ENCODE measurements at places on chromosomes 5 and 9.

GRCh38 chr9:68669218-68669617 is 35.8 kb upstream of the PIP5K1B start:
- no peak for DNase-seq

DNA sequence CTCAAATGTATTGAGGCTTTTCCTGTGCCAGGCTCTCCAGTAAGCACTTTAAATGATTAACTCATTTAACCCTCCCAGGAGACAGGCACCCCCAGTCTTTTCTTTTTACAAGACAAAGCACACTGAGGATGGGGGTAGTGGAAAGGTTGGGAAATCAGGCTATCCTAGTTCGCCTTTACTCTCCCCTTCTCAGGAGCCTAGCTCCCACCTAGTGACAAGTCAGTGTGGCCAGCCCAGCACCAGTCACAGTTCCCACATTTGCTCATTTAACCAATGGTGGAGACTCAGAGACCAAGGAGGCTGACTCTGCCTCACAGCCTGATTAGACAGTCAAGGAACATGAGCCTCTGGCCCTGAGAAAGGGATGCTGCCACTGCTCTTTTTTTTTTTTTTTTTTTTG is 3.5 kb downstream of the ALDH7A1 start:
- DNase-seq: no peak

GRCh38 chr5:100676817-100677631 is 141.8 kb downstream of the FAM174A start:
- no peak for DNase-seq

DNA sequence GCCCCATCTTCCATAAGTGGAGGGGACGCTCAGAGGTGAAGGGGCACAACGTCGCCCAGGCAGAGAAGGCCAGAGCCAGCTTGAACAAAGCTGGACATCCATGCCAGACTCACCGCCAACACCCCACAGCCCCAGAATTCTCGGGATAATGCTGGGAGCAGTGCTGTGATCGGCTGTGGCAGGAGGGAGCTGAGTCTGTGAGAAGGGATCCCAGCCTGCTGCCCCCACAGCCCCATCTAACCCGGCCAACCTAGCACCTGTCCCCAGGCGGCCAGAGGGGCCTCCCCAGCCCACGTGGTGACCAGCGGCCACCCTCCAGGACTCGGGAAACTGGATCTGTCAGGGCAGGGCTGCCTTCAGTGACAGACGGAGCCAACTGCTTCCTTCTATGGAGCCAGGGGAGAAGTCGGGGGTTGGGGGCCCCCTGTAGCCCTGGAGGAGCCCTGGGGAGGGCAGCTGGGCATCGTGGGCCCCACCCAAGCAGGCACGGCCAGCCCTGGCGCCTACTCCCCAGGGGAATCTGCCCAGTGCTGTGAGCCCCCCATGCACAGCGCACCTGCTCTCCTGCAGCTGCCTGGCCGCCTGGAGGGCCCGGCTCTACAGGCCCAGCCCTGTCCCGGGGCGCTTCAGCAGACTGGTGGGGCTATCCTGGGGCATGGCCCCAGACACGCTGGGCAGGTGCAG is 6.0 kb downstream of the BRD3 start:
- no peak for DNase-seq

DNA sequence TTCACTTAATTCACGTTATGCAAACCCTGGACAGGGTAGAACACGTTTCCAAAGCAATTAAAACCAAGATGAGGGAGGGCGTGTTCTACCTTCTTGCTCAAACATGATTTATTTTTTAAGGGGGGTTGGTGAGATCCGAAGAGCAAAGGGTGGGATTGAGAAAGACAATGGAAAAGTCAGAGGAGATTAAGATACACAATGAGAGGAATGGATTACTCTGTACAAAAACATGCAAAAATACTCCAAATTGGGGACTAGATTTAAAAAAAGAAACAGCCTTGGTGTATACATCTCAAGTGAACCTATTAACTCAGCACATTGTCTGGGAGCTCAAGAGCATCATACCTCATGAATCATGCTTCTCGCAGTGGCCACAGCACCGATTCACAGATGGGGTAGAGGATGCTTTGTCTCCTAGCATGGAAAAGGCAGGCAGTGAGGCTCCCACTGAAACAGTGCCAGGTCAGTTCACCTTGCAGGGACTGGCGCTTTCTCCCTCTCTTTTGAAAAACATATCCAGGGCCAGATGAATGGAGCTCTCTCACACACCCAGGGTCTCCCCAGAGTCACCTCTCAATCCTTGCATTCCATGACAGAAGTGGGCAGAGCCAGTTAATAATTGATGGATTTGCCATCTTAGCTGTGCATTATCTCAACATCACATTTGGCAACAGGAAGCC is 459.7 kb downstream of the BNC2 start:
- no peak for DNase-seq

- no peak for DNase-seq
Measured at GRCh38 chr9:109232449-109233237, 65.6 kb upstream of the FRRS1L start.

Measured in NCI-H2107 (cell line).